ENCODE measurements at places on chromosomes 12 and 14. TPM values are rescaled to one million over a fixed set of nuclear protein-coding genes. Genes with fewer than 3 reads are reported as not detected.

DNA sequence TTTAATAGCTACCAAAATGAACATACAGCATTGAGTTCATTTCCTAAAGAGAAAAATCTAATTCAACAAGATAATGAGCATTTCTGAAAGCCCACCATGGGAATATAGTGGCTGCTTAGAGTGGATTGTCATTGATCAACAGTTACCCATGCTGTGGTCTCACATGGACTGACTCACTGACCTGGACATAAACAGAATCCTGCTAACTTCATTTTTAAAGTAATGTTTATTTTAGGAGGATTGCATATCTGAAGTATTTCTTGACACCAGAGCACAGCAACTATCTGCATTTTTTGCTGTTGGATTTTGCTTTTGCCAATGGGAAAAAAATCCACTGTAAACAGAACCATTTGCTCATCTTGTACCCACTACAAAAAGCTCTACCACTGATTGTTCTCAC is 71.7 kb downstream of the KCNC2 start:
- DNase-seq, result no peak

- no peak for DNase-seq
These were observed 47.3 kb upstream of the LRIG3 start for GRCh38 chr12:58967561-58967960.

DNA sequence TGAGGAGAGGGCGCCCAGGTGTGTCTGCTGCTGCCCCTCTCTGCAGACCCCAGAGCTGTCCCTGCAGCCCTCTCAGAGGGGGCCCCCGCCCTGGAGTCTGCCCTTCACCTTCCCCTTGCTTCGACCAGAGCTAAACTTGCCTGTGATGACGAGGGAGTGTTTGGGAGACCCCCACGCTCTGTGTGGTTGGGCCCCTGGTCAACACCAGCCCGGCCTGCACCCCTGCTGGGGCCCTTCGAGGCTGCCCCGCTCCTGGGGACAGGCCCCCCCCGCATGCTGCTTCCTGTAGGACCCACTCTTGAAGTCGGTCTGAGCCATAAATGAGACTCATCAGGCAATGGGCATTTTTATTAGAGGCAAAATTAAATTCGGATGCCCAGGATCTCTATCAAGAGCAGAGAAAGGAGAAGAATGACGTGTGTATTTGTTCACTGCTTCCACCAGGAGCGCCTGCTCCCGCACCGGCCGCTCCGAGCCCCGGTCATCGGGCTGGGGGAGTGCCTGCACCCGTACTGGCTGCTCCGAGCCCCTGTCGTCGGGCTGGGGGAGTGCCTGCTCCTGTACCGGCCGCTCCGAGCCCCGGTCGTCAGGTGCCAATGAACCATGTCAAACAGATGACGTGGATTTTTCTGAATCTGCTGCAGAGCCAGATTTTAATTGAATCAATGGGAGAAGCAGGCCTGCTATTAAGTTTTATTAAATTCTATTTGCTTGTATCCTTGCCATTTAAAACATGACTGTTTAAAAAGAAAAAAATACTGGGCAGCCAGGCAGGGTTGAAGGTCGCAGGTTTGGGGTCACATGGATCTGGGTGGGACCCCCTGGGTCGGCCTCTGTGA is 47.7 kb downstream of the NOC4L start:
- no peak for DNase-seq

GRCh38 chr12:15227004-15227679 is 5.9 kb upstream of the RERG start:
- peak; percentile 60 for DNase-seq

DNA sequence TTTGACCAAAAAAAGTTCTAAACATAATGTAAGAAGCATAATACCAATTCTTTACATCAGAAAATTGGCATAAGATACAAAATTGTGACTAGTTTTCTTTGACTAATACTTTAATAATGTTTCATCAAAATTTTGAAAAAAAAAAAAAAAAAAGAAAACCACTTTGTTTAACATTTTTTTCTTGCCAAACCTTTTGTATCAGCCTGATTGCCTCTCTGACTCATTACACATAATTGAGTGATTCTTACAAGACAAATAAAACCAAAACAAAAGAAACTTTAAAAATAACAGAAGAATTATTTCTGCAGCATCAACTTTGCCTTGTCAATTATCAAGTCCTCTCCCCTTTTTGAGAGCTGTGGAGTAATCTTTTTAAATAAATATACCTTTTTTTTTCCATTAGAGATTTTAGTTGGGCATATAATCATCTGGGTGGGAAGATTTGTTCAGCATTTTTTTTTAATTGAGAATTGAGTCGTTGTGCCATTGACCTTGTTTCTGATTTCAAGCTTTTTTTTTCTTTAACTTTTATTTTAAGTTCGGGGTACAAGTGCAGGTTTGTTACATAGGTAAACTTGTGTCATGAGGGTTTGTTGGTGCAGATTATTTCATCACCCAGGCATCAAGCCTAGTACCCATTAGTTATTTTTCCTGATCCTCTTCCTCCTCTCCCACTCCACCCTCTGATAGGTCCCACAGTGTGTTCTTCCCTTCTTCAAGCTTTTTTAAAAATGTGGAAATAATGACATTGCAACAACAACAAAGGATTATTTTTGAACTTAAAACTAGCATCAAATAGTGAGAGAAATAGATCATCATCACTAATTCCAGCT is 45.8 kb upstream of the HMGA2 start:
- DNase-seq, result no peak

GRCh38 chr12:50287271-50287670 is 4.0 kb upstream of the LIMA1 start:
- DNase-seq, result no peak

GRCh38 chr12:129119537-129119936 is 266.3 kb downstream of the GLT1D1 start:
- no peak for DNase-seq

GRCh38 chr12:30631740-30632139 is 63.9 kb downstream of the IPO8 start:
- DNase-seq, result no peak

DNA sequence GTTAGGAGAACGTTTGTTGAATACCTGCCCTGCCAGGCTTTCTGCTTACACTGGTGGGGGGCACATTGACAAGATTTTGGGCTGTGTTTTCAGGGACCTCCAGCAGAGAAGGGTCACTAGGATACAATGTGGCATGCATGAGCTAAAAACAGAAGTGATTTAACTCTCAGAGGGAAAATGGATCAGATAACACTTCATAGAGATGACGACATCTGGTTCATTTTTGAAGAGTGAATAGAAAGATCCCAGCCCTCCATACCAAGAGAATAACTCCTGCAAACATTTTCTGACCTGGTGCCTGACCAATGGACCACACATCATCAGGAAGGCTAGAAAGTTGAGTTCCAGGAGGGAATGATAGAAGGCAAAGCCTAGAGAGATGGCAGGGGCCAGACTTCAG is 33.7 kb downstream of the CKB start:
- DNase-seq, result no peak

DNA sequence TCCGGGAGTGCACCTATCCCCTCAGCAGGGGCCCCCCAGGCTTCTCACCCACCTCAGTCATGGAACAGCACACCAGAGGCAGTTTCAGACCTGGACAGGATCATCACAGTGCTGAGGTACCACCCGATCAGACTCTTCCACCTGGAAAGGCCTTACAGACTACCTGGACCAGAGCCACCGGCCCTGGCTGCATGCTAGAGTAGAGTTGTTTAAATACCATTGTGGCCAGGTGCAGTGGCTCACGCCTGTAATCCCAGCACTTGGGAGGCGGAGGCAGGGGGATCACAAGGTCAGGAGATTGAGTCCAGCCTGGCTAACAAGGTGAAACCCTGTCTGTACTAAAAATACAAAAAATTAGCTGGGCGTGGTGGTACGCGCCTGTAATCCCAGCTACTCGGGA is 61.5 kb downstream of the TSPAN11 start:
- no peak for DNase-seq

DNA sequence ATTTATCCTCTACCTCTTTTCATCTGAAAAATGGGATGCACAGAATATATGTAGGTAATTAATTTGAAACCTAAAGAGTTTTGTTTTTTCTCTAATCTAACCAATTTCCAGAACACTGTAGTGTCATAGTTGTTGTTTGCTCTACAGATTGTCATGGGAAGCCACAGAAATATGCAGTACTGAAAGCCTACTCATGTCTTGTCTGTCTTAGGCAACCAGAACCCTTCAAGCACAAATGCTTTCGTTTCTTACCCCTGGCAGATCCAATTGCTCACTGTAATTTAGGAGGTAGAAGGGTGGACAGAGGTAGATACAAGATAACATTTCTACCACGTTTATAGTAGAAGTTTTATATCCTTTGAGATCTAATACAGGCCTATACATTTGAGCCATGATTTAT is 330.2 kb upstream of the NOVA1 start:
- DNase-seq, result no peak

- no peak for DNase-seq
These were observed 161.3 kb upstream of the FAR2 start for GRCh38 chr12:28987538-28988324.

CMTM5 gene
- not detected for total RNA-seq

MIPOL1 gene
- total RNA-seq, result 13.4 TPM

All from H9 (cell line).